Naive thymus-derived CD8-positive, alpha-beta T cell (primary cell): ENCODE measurements at places on chromosomes 4 and X.

DNA sequence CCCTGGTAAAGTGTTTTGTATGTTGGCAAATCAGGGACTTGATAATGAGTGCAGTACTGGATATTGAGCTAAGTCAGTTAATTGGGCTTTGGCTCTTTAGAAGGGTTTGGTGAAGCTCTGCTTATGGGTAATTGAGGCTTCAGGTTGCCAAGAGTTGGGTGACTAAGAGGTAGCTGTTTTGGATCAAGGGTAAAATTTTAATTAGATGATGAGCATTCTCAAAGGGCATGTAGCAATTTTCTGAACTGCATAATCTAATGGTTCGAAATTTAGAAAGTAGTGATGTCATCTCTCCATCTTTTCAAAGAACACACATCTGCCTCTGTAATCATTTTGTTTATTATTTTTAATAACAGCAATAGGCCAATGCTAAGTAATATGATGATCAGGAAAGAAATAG is 5.5 kb upstream of the TRIM2 start:
- no peak overlapping the region for H3K27ac ChIP-seq
- no peak overlapping the region for H3K4me3 ChIP-seq
- peaks cover 2% of the 10 kb centered on the region for H3K27me3 ChIP-seq
- H3K4me1 ChIP-seq = no peaks in the 10 kb centered on the region

DNA sequence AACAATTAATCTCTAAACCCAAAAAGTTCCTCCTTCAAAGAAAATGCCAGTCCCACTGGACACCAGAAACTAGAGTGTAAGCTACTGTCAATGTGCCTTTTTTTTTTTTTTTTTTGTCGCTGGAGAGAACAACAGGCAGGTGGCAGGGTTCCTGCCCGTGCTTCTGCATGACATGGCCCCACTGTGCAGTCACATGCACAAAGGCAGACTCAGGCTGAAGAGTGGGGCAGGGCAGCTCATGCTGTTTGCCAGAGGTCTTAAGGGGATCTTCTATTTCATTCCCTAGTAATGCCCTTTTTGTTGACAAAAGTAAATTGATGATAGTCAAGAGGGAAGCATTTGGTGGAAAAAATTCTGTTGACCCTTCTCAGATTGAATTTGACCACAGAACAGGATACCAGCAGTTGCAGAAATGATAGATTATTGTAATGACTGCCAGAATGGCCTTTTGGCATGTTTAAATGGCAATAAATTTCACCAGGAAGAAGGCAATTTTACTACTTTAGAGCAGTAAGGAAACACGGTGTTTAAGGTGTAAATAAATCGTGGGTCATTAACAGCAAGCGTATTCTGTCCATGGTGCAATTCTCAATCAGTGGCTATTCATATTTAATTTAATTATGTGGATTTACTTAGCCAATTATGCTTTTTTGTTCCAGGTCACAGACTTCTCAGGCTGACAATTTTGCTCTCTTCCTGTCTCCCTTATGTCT is 80.9 kb downstream of the NKX6-1 start:
- no peak overlapping the region for H3K4me3 ChIP-seq
- H3K27me3 ChIP-seq = peaks cover 2% of the 10 kb centered on the region
- no peaks in the 10 kb centered on the region for H3K36me3 ChIP-seq
- no peak overlapping the region for H3K27ac ChIP-seq
- H3K4me1 ChIP-seq = no peaks in the 10 kb centered on the region

DNA sequence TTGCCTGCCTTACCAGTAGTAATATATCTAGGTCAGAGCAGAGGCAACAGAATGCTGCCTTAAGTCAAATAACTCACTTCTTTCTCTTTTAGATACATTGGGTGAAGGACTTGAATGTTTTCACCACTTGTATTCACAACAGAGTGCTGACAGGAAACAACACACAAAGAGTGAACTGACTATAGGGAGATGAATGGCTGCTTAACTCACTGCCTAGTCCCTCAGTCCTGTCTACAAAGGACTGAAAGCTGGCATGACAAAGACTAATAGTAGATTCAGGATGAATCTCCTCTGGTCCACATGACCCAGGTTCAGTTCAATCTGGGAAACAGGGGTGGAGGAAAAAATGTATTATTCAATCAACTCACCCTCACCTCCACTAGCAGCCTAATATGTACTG is 134.2 kb downstream of the GALNTL6 start:
- H3K36me3 ChIP-seq = no peaks in the 10 kb centered on the region
- no peak for DNase-seq
- H3K4me1 ChIP-seq = no peaks in the 10 kb centered on the region
- no peak overlapping the region for H3K4me3 ChIP-seq
- no peak overlapping the region for H3K27ac ChIP-seq

GRCh38 chrX:102593367-102593766 is 5.9 kb upstream of the ARMCX5 start:
- H3K4me3 ChIP-seq = no peak overlapping the region
- H3K27me3 ChIP-seq = peaks cover 4% of the 10 kb centered on the region
- no peak for DNase-seq
- H3K27ac ChIP-seq = no peak overlapping the region
- peaks cover 7% of the 10 kb centered on the region for H3K4me1 ChIP-seq
- H3K36me3 ChIP-seq = no peaks in the 10 kb centered on the region

DNA sequence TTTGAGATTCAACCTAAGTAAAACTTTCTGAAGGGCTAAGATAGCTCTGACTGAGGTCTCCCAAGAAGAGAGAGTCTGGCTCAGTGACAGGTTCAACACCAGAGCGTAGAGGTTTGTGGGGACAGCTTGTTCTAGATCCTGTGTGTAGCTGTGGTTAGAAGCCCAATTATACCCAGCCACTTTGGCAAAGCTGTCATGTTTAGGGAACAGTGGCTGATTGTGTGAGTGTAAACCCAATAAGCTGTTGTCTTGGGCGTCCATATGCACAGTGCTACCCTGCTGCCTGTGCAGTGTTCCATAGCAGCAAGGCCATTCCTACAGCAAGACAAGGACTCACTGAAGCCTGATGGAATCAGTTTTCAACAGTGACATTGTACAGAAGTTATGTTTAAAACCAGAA is 11.2 kb upstream of the SCRG1 start:
- no peak overlapping the region for H3K4me3 ChIP-seq
- H3K27me3 ChIP-seq = no peaks in the 10 kb centered on the region
- no peaks in the 10 kb centered on the region for H3K4me1 ChIP-seq
- no peak overlapping the region for H3K27ac ChIP-seq

DNA sequence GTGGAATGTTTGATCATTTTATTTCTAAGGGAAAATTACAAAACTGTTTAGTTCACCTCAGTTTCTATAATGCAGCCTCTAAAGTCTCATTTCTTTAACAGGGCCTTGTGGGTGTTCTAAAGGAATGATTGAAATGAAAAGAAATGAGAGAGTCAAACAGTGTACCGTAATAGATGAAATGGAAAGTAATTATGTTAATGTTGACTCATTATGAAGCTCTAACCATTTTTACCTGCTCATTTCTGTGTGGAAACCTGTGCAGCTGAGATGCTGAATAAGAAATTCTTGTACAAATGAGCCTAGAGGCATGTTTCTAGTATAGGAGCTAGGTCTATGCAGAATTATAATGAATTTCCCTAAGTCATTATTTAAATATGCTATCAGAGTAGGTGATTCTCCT is 45.2 kb upstream of the RPA4 start:
- no peak overlapping the region for H3K27ac ChIP-seq
- no peak for DNase-seq
- no peaks in the 10 kb centered on the region for H3K27me3 ChIP-seq
- no peaks in the 10 kb centered on the region for H3K4me1 ChIP-seq

GRCh38 chr4:169963998-169964397 is 62.2 kb downstream of the MFAP3L start:
- no peak overlapping the region for H3K4me3 ChIP-seq
- no peak for DNase-seq
- H3K36me3 ChIP-seq = peaks cover 4% of the 10 kb centered on the region
- H3K27me3 ChIP-seq = peaks cover 4% of the 10 kb centered on the region
- no peak overlapping the region for H3K27ac ChIP-seq
- no peaks in the 10 kb centered on the region for H3K4me1 ChIP-seq

DNA sequence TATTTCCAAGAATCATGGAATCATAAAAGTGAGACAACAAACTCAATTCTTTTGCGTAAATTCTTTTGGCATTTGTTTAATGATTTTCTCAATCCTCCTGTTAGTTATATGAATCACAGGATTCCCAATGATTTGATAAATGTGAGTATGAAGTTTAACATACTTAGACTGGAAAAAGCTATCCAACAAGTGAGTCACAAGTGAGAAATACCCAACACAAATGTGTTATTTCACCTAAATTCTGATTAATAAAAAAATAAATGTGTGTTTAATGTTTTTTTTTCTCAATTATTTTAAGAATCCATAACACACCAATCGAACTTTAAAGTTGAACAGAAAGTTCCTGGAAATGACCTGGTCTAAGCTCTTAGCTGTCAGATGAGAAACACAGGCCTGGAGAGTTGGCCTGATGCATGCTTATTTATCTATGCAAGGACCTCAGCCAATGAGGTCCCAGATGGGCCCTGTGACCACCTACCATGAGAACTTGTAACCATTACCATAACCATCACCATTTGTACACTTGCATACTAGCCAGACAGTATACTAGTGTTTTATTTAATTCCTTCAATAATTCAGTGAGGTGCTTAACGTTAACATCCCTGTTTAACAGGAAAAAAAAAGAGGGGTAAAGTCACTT is 386.7 kb downstream of the SPRY1 start:
- no peaks in the 10 kb centered on the region for H3K36me3 ChIP-seq
- DNase-seq = no peak

GRCh38 chr4:120940547-120940946 is 18.0 kb upstream of the PRDM5 start:
- no peaks in the 10 kb centered on the region for H3K36me3 ChIP-seq
- H3K4me1 ChIP-seq = no peaks in the 10 kb centered on the region
- DNase-seq = no peak
- H3K27me3 ChIP-seq = no peaks in the 10 kb centered on the region
- no peak overlapping the region for H3K27ac ChIP-seq

- no peak overlapping the region for H3K27ac ChIP-seq
- no peak for DNase-seq
- H3K36me3 ChIP-seq = no peaks in the 10 kb centered on the region
- H3K4me3 ChIP-seq = no peak overlapping the region
These were observed 293.1 kb downstream of the QDPR start for GRCh38 chr4:17218786-17219185.

DNA sequence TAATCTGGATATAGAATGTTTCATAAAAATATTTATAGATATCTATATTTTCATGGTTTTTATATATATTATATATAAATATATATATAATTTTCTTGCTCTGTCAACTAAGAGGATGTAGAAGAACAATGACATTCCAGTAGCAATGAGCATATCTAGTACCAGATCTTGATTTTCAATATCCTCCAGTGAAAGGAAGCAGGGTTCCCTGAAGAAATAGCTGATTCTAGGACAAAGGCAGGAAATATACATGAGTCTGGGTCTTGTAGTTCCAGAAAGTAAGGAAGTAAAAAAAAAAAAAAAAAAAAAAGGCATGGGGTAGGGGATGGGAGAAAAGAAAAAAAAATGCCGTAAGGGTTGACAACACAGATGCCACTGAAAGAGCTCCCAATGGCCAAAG is 241.4 kb downstream of the RASL11B start:
- no peaks in the 10 kb centered on the region for H3K4me1 ChIP-seq
- DNase-seq = no peak
- peaks cover 39% of the 10 kb centered on the region for H3K36me3 ChIP-seq
- no peak overlapping the region for H3K27ac ChIP-seq
- no peak overlapping the region for H3K4me3 ChIP-seq

GRCh38 chr4:159272273-159273140 is 169.6 kb downstream of the RAPGEF2 start:
- H3K4me3 ChIP-seq = no peak overlapping the region
- DNase-seq = no peak
- H3K36me3 ChIP-seq = peaks cover 2% of the 10 kb centered on the region
- no peak overlapping the region for H3K27ac ChIP-seq
- H3K27me3 ChIP-seq = no peaks in the 10 kb centered on the region
- peaks cover 2% of the 10 kb centered on the region for H3K4me1 ChIP-seq

DNA sequence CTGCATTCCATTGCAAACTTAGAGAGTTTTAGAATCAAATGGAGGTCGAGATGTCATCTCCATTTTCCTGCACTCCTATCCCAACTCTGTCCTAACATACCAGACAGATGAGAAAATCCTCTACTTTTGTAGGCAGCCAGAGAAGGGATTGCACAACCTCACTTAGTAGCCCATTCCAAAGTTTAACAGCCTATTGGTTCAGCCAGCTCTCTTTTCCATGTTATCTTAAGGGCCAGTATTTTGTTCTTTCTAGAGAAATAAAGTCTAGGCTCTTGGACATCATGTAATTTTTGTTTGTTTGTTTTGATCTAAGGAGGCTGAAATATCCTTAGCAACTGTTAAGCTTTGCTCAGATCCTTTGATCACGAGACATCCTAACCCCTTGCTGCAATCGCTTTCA is 173.0 kb downstream of the COX18 start:
- no peaks in the 10 kb centered on the region for H3K36me3 ChIP-seq
- peaks cover 6% of the 10 kb centered on the region for H3K27me3 ChIP-seq
- no peaks in the 10 kb centered on the region for H3K4me1 ChIP-seq
- no peak for DNase-seq
- H3K27ac ChIP-seq = no peak overlapping the region

- H3K4me3 ChIP-seq = no peak overlapping the region
- no peak for DNase-seq
- H3K36me3 ChIP-seq = no peaks in the 10 kb centered on the region
These were observed 113.9 kb downstream of the GRIA3 start for GRCh38 chrX:123298026-123298425.

GRCh38 chr4:186807808-186808629 is 84.4 kb upstream of the FAT1 start:
- DNase-seq = no peak
- no peak overlapping the region for H3K27ac ChIP-seq
- no peaks in the 10 kb centered on the region for H3K27me3 ChIP-seq
- H3K4me3 ChIP-seq = no peak overlapping the region

DNA sequence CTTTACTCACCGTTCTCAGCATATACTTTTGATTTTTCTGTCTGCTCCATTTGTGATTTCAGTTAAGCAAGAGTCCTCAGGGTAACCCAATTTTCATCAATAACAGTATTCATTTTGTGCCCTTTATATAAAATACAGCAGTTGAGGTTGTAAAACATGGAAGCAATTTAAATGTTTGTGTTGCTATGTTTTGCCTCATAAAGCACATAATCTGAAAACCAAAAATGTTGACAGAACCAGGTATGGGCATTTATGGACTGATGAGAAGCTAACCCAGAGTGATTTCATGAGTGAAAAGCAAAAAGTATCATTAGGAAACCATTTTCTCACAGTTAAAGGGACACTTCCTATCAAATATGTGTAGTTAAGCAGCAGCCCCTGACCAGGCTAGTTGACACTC is at the start of gene ASIC5:
Gene ASIC5, minus strand, starts transcription at position 101 of the 400 bp plus-strand sequence. Its CDS starts 51 bp downstream, at position 50.
- peaks cover 14% of the 10 kb centered on the region for H3K36me3 ChIP-seq
- no peak for DNase-seq
- no peaks in the 10 kb centered on the region for H3K4me1 ChIP-seq

DNA sequence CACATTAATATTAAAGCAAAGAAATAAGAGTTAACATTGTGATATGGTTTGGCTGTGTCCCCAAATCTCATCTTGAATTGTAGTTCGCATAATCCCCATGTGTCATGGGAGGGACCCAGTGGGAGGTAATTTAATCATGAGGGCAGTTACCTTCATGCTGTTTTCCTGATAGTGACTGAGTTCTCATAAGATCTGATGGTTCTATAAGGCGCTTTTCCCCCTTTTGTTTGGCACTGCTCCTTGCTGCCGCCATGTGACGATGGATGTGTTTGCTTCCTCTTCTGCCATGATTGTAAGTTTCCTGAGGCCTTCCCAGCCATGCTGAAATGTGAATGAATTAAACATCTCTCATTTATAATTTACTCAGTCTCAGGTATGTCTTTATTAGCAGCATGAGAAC is 153.8 kb upstream of the GALNT7 start:
- H3K27ac ChIP-seq = no peak overlapping the region
- H3K4me1 ChIP-seq = no peaks in the 10 kb centered on the region
- no peak overlapping the region for H3K4me3 ChIP-seq
- peaks cover 2% of the 10 kb centered on the region for H3K27me3 ChIP-seq
- no peaks in the 10 kb centered on the region for H3K36me3 ChIP-seq
